SHP77 treated with DMSO at 0.1 percent for 48 hours (cell line): ENCODE measurements at places on chromosomes 16 and 17.

DNA sequence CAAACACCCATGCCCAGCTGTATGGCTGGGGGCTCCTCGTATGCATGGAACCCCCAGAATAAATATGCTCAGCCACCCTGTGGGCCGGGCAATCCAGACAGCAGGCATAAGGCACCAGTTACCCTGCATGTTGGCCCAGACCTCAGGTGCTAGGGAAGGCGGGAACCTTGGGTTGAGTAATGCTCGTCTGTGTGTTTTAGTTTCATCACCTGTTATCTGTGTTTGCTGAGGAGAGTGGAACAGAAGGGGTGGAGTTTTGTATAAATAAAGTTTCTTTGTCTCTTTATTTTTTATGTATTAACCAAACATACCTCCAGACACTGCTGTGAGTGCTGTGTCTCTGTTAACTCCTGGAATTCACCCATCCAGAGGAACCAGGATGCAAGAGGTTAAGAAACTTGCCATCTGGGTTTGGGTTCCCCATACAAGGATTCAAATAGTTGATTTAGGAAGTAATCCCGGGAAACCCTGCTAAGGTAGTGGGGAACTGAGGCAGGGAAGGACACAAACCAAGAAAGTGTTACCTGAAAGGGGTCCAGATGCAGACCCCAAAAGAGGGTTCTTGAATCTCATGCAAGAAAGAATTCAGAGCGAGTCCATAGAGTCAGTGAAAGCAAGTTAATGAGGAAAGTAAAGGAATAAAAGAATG lies 37.4 kb upstream of the IL21R start:
- DNase-seq = no peak

DNA sequence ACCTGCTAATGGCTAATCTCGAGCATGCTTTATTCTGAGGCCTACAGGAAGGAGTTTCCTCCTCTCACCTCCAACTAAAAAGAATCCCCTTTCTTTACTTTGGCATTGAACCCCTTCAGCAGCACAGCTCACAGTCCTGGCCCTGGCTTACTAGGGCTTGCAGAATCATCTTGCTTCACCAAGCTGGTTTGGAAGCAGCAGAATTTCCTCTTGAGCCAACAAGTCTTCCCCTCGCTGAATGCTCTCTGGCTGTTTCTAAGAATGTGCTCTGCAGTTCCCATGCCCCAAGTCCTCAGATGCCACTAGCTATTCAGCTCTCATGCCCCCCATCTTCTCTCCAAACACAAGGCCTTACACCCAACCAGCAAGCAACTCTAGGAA lies 271.2 kb downstream of the NTN1 start:
- DNase-seq = no peak

- DNase-seq = no peak
Measured at GRCh38 chr16:30602616-30603277, 7.4 kb downstream of the ZNF689 start.

DNA sequence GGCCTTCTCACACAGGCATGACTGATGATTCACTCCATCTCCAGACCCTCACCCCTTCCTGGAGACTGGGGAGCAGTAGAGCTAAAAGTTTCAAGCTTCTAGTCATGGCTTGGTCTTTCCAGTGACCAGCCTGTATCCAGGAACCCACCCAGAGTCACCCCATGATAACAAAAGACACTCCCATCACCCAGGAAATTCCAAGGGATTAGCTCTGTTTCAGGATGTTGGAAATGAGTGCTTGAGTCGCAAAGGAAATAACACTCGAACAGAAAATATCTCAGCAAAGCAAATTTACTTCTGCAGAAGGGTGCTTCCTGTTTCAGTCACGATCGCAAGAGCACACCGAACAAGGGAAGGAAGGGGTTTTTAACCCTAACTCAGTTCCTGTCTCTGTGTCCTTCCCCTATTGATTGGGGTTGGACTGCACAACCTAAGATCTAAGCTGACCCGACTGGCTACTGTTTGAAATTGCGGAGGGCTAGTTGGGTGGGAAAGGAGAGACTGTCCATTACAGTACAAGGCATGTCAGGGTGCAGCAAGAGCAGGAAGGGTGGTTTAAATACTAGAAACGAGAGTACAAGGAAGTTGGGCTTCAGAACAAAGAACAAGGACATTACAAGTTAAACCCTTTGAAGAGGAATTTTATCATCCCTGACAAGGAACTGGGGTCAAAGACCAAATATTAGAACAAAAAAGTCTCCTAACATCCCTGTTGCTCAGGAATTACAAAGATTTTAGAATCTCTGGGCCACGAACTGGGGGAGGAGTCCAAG lies 224.4 kb upstream of the CACNG5 start:
- DNase-seq = no peak

GRCh38 chr16:2904100-2904921 lies 7.4 kb upstream of the FLYWCH1 start:
- DNase-seq = peak; percentile 70

- no peak for DNase-seq
Measured at GRCh38 chr17:2113279-2113622, 58.3 kb downstream of the HIC1 start.

GRCh38 chr16:88381820-88382451 lies 823 bp upstream of the ZNF469 start:
- DNase-seq = no peak

DNA sequence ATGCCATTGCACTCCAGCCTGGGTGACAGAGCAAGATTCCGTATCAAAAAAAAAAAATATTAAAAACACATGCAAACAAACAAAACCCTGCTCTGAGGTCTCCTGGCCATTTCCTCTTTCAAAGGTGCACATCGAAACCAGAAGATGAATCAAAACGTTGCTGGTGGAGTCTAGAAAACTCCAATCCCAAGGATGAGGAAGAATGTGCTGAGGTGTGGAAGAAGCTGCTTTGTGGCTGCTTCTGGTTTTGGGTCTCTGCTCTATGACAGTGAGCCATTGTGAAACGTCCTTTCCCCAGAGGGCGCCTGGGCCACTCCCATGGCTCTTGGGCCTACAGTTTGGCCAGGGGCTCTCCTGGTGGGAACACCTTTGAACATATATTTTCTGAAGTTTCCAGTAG lies 112.6 kb downstream of the IRF8 start:
- no peak for DNase-seq
